Fibroblast of skin of left quadriceps (primary cell): ENCODE measurements at places on chromosomes 12 and 14.

GRCh38 chr12:64097366-64098105 lies 124.6 kb downstream of the KICS2 start:
- no peak for DNase-seq

DNA sequence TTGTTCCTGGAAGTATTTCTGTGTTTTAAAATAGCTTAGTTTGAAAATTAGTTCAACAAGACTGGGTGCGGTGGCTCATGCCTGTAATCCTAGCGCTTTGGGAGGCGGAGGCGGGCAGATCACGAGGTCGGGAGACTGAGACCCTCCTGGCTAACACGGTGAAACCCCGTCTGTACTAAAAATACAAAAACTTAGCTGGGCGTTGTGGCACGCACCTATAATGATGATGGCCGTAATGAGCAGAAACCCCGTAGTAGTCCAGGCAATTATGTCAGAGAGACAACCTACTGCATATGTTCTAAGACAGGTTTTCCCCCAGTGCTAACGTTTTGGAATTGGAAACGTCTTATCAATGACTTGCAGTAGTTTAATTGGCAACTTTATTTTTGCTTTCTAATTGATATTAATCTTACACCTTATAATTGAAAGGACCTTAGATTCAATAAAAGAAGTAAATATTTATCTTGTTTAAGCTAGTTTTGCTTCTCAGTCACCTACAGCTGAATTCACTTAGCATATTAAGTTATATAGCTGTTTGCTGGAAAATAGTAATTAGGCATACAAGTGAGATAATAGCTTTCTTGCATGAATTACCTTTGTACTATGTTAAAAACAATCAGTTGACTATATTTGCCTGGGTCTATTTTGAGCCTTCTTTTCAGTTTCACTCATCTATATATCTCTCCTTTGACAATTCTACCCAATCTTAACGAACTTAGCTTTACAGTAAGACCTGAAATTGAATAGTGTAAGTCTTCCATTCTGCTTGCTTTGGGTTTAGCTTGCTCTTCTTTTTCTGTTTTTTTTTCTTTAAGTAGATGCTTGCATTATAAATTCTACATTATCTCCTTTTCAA lies 15.6 kb downstream of the CLECL1 start:
- no peak for DNase-seq

DNA sequence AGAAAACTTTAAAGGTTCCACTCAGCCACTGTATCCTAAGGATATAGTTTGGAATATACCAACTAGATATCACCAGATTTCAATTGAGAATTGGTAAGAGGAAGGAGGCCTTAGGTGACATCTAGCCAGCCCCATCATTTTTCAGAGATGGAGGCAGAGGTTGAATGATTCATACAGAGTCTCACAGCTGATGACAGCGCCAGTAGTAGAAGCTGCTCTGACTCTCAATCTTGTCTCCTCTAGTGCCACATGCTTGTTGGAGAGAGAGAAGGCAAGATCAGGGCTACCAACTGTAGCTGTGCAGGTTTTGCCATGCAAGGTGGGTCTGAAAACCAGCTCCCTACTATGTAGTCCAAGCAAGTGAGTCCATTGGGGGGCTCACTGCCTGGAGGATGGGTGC lies 6.1 kb downstream of the FRMD6 start:
- no peak for DNase-seq

DNA sequence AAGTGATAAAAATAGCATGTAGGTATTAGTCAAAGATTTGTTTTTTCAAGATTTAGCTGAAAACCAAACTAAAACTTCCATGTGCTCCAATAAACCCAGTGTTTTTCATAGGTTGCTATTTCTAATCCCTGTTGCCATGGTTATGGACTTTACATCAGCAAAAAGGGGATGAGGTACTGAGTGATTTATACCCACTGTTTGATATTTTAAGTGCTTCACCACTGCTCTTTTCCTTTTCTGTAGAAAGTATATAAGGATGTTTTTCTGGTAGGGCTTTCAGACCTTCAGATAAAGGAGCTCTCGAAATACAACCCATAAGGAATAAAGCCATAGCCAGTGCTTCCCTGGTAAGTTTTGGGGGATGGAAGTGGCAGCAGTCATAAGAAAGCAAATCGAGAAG lies at the start of gene OTOGL:
Gene OTOGL, plus strand, starts transcription at position 279 of the 400 bp plus-strand sequence. CDS start 109,895 bp downstream, outside the sequence.
- DNase-seq = no peak

DNA sequence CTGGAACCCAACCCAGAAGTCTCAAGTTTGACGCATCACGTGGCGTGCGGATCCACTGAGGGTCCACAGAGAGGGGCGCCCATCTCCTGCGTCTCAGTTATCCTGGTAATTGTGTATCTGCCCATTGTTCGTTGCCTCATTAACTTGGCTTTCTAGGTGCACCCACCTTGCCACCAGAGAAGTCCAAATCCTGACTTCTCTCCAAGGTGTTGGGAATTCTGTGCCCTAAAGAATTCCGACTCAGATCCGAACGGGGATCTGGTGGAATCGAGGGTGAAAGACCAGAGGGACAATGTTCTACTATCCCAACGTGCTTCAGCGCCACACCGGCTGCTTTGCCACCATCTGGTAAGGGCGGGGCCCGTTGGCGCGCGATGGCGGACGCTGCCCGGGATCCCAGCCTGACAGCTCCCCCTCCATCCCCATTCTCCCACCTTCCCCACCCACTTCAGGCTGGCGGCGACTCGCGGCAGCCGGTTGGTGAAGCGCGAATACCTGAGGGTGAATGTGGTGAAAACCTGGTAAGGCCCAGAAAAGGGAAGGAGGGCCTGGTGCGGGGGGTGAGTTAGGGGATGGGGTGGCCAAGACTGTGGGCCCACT lies 481 bp downstream of the REC8 start:
- DNase-seq = no peak

- no peak for DNase-seq
These were observed 325.7 kb downstream of the ADGRD1 start for GRCh38 chr12:131279281-131279921.
